ENCODE measurements at places on chromosomes 2 and 18. TPM values are rescaled to one million over a fixed set of nuclear protein-coding genes. Genes with fewer than 3 reads are reported as not detected.

DNA sequence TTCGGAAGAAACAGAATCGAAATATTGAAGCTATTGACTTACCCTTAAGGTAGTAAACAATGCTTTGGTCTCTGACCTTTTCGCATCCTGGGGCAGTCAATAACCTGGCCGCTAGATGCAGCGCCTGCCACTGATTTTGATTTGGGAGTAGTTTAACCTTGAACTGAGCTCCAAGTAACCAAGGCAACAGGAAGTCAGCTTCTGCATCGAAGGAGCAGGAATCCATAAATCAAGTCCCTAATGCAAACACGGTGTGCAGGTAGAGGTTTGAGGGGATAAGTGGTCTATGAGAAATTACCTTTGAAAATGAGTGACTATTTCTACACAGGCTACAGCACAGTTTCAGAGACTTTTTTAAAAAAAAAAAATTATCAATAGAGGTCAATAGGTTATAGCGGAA, 353.5 kb downstream of the SETBP1 start:
- no peaks in the 10 kb centered on the region for H3K36me3 ChIP-seq
- no peak for DNase-seq
- H3K27ac ChIP-seq = no peak overlapping the region
- no peak overlapping the region for H3K4me3 ChIP-seq

GRCh38 chr18:58100154-58100553, 56.1 kb downstream of the NEDD4L start:
- no peaks in the 10 kb centered on the region for H3K27me3 ChIP-seq
- DNase-seq = no peak
- H3K27ac ChIP-seq = no peak overlapping the region
- no peaks in the 10 kb centered on the region for H3K36me3 ChIP-seq

DNA sequence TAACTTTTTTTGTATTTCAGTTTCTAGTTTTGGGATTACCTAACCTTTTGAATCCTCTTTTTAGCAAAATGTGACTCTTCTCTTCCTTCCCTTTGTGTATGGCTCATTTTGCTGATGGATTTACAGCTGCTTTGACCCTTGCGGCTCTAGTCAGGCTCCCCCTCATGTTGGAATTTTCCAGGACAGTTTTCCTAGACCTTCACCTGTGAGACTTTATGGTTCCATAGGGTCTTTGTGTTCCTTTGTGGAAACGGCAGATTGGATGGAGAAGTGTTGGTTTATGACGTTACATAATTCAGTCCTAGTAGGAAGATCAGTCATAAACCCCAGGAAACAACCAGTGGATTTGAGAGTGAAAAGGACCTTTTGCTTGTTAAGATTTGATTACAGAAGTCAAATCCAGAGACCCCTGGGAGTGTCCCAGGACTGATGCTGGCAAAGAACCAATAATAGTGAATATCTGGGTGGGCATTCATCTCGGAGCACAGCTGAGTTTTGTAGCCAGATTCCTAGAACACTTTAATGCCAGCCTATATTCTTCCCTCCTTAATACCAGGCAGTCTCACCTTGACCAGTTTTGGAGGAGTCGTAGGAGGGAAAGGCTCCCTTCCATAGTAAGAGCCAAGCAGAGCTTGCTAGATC, 42.7 kb downstream of the SOCS6 start:
- no peaks in the 10 kb centered on the region for H3K27me3 ChIP-seq
- H3K4me1 ChIP-seq = peaks cover 27% of the 10 kb centered on the region
- H3K36me3 ChIP-seq = no peaks in the 10 kb centered on the region
- no peak for DNase-seq
- H3K27ac ChIP-seq = no peak overlapping the region

DNA sequence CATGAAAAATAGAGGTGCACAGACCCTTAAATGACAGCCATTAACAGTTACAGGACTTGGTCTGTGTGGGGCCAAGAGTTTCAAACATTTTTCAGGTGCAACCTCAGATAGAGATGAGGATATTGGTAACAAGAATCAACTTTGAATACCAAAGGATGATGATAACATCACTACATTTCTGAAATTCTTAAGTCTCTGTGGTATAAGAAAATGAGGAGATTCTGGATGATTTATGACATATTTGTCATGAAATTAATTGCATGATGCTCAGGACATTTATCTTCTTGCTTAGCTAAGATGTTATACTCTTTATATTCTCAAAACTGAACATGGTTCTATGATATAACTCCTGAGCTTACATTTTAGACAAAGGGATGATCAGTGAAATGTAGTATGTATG, 471.8 kb upstream of the CWC22 start:
- DNase-seq = no peak
- no peaks in the 10 kb centered on the region for H3K27me3 ChIP-seq
- H3K27ac ChIP-seq = no peak overlapping the region
- H3K36me3 ChIP-seq = no peaks in the 10 kb centered on the region
- H3K4me1 ChIP-seq = no peaks in the 10 kb centered on the region

- peaks cover 2% of the 10 kb centered on the region for H3K4me1 ChIP-seq
- no peaks in the 10 kb centered on the region for H3K27me3 ChIP-seq
- no peak overlapping the region for H3K4me3 ChIP-seq
- no peak overlapping the region for H3K27ac ChIP-seq
- H3K36me3 ChIP-seq = no peaks in the 10 kb centered on the region
Measured at GRCh38 chr2:39647104-39647765, 18.5 kb upstream of the TMEM178A start.

DNA sequence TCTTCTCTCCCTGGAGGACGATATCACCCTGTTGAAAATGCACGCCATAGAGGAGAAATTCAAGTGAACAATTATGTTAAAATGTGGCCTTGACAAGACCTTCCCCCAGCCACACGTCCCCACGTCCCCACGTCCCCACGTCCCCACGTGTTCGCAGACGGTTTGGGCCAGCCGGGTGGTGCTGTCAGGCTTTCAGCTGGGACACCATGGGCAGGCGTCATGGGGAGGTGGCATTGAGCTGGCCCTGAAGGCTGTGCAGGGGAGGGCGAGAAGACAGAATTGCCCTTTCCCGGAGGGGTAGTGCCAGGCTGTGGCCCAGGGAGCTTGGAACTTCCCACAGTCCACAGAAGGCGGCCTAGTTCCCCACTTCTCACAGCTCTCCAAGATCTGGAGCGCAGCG, 240.7 kb upstream of the RAB6C start:
- no peak for DNase-seq
- no peak overlapping the region for H3K4me3 ChIP-seq
- H3K4me1 ChIP-seq = no peaks in the 10 kb centered on the region
- H3K27ac ChIP-seq = no peak overlapping the region
- no peaks in the 10 kb centered on the region for H3K36me3 ChIP-seq
- H3K27me3 ChIP-seq = no peaks in the 10 kb centered on the region

GRCh38 chr2:47033102-47033880, 117.7 kb upstream of the MCFD2 start:
- H3K27ac ChIP-seq = peak overlapping the region; percentile 93
- peaks cover 79% of the 10 kb centered on the region for H3K4me1 ChIP-seq
- DNase-seq = peak; percentile 56
- no peaks in the 10 kb centered on the region for H3K36me3 ChIP-seq

IL18R1 gene
- 0.36 TPM for total RNA-seq

GRCh38 chr2:217729421-217730053, 273.3 kb downstream of the TNS1 start:
- H3K27ac ChIP-seq = peak overlapping the region; percentile 3
- H3K36me3 ChIP-seq = no peaks in the 10 kb centered on the region
- no peak overlapping the region for H3K4me3 ChIP-seq
- H3K27me3 ChIP-seq = no peaks in the 10 kb centered on the region
- peaks cover 24% of the 10 kb centered on the region for H3K4me1 ChIP-seq

NCKAP1 gene
- total RNA-seq = 179 TPM

- H3K4me3 ChIP-seq = no peak overlapping the region
- no peaks in the 10 kb centered on the region for H3K4me1 ChIP-seq
- H3K27ac ChIP-seq = no peak overlapping the region
- DNase-seq = no peak
Measured at GRCh38 chr2:218513676-218514075, 54.5 kb downstream of the USP37 start.

TGFA gene
- 0.05 TPM for total RNA-seq

DNA sequence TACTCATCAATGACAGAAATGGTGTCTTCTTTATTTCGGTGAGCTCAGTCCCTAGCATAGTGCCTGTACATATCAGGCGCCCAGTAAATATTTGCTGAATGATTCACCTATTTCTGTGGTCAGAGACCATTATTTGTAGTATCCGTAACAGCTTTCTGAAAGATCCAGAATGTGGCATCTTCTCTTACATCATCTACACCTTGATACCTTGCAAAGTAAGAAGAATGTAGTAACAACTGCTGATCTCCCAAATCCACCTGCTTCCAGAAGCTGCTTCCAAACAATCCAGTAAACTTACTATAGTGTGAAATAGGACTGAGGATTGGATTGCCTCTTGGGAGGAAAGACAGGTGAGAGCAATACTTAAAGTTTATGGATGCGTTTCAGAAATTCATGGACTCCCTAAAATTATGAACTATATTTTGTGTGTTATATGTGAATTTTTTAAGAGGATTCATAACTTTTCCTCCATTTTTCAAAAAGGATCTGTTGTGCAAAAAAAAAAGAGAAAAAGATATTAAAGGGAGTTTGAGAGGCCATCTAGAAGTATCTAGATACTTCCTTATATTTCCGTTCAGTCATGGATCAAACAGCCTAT, 945 bp upstream of the ASXL2 start:
- peak overlapping the region; percentile 99 for H3K27ac ChIP-seq
- peak overlapping the region; percentile 94 for H3K4me3 ChIP-seq
- H3K36me3 ChIP-seq = no peaks in the 10 kb centered on the region

- H3K27me3 ChIP-seq = no peaks in the 10 kb centered on the region
- no peak overlapping the region for H3K27ac ChIP-seq
- no peak overlapping the region for H3K4me3 ChIP-seq
- H3K36me3 ChIP-seq = no peaks in the 10 kb centered on the region
Measured at GRCh38 chr2:42939411-42940206, 147.2 kb upstream of the HAAO start.

MSTN gene
- 0.11 TPM for total RNA-seq

STK36 gene
- 16.3 TPM for total RNA-seq

VPS54 gene
- 12.4 TPM for total RNA-seq

DNA sequence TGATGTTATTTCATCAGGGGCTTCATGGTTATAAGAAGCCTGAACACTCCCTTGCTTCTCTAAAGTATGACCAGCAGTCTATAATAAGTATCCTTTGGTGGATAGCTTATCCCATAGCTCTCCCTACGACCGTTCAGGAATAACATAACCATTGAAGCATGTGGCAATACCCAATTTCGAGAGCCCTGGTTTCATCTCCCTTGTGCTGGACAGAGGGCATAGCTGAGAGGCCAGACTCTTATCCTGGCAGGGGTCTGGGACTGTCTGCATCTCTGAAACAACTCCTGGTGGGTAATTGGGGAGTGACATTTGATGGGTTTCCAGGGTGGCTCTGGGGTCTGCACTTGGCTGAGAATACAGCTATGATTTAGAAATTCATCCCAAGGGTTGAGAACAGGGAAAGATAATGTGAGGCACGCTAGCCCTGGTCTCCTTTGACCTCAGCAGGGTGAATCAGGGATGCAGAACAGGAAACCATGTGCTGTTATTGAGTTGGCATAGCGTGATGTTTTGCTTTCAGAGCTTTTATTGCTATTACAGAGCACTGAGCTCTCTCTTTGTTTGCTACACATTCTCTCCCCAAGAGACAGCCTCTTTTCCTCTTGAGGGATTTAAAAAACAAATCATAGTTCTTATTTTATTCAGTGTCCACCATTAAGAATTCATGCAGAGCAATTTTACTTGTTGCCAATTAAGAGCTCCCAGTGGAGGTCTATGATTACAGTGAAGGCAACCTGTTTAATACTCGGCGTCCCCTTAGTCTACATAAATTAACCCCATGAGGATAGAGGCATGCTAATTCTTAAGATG, 274.5 kb downstream of the NCKAP5 start:
- DNase-seq = no peak
- H3K27me3 ChIP-seq = no peaks in the 10 kb centered on the region
- no peak overlapping the region for H3K4me3 ChIP-seq
- H3K27ac ChIP-seq = no peak overlapping the region
- H3K4me1 ChIP-seq = no peaks in the 10 kb centered on the region

DNA sequence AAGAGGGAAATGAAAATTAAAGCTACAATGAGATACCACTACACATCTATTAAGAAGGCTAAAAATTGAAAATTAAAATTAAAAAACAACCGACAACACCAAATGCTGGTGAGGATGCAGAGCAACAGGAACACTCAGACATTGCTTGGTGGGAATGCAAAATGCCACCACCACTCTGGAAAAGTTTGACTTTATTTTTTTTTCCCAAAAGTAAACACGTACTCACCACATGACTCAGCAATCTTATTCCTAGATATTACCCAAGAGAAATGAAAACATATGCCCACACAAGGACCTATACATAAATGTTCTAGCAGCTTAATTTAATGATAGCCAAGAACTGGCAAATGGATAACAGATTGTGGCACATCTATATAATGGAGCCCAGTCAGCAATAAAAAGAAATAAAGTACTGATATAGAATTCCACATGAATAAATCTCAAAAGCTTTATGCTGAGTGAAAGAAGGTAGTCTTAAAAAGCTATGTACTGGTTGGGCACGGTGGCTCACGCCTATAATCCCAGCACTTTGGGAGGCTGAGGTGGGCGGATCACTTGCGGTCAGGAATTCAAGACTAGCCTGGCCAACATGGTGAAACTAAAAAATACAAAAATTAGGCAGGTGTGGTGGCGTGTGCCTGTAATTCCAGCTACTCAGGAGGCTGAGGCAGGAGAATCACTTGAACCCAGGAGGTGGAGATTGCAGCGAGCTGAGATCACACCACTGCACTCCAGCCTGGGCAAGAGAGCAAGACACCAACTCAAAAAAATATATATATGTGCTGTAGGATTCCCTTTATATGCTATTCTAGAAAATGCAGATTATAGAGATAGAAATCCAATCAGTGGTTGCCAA, 4.2 kb upstream of the PROC start:
- peaks cover 17% of the 10 kb centered on the region for H3K4me1 ChIP-seq
- no peaks in the 10 kb centered on the region for H3K27me3 ChIP-seq
- no peaks in the 10 kb centered on the region for H3K36me3 ChIP-seq
- peak overlapping the region; percentile 95 for H3K27ac ChIP-seq
- no peak overlapping the region for H3K4me3 ChIP-seq

CYP27A1 gene
- total RNA-seq = 17.9 TPM

GRCh38 chr2:19702267-19702666, 199.5 kb downstream of the TTC32 start:
- H3K4me1 ChIP-seq = peaks cover 17% of the 10 kb centered on the region
- DNase-seq = no peak
- peak overlapping the region; percentile 48 for H3K27ac ChIP-seq
- H3K27me3 ChIP-seq = no peaks in the 10 kb centered on the region
- H3K36me3 ChIP-seq = no peaks in the 10 kb centered on the region

DNA sequence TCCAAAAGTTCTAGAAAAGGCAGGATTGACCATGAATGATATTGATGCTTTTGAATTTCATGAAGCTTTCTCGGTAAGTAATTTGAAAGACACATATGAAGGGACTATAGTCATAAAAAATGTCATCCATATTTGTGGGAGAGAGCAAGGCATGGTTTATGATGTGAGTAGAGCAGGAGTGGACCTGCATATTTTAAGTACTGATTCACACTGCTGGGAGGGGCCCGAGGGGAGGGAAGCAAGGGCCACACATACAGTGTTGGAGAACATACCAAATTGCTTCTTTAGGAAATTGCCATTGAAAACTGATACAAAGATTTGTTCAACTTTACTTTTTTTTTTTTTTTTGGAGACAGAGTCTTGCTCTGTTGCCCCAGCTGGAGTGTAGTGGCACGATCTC, 39.4 kb downstream of the HADHB start:
- no peaks in the 10 kb centered on the region for H3K27me3 ChIP-seq
- no peak overlapping the region for H3K4me3 ChIP-seq
- peaks cover 9% of the 10 kb centered on the region for H3K36me3 ChIP-seq
- no peak for DNase-seq
